ENCODE measurements at places on chromosomes 11 and 22. TPM values are rescaled to one million over a fixed set of nuclear protein-coding genes. Genes with fewer than 3 reads are reported as not detected.

- H3K36me3 ChIP-seq: no peaks in the 10 kb centered on the region
- no peak overlapping the region for H3K27ac ChIP-seq
- DNase-seq: no peak
- no peaks in the 10 kb centered on the region for H3K27me3 ChIP-seq
- H3K4me3 ChIP-seq: no peak overlapping the region
- H3K4me1 ChIP-seq: no peaks in the 10 kb centered on the region
Measured at GRCh38 chr11:97537407-97538150, 1147.8 kb downstream of the JRKL start.

- H3K4me3 ChIP-seq: no peak overlapping the region
- no peak overlapping the region for H3K27ac ChIP-seq
- H3K27me3 ChIP-seq: peaks cover 14% of the 10 kb centered on the region
Measured at GRCh38 chr22:33914699-33915098, 5.6 kb downstream of the LARGE1 start.

DNA sequence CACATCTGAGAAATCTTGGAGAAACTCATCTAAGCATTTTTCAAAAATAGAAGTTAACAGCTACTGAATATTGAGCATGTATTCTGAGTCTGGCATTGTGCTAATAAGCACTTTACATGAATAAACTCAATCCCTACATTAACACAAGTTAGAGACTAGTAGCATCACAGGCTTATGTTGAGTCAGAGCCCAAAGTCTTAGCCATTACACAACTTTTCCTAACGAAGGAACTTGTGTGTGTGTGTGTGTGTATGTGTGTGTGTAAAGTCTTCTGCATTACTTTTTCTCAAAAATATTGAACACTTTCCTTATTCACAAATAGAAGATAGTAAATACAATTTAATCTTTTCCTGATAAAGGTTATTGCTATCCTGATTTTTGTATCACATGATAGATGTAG lies 8.7 kb upstream of the CLPB start:
- H3K27ac ChIP-seq: no peak overlapping the region
- no peaks in the 10 kb centered on the region for H3K36me3 ChIP-seq
- no peak for DNase-seq
- no peak overlapping the region for H3K4me3 ChIP-seq
- H3K4me1 ChIP-seq: peaks cover 13% of the 10 kb centered on the region

DNA sequence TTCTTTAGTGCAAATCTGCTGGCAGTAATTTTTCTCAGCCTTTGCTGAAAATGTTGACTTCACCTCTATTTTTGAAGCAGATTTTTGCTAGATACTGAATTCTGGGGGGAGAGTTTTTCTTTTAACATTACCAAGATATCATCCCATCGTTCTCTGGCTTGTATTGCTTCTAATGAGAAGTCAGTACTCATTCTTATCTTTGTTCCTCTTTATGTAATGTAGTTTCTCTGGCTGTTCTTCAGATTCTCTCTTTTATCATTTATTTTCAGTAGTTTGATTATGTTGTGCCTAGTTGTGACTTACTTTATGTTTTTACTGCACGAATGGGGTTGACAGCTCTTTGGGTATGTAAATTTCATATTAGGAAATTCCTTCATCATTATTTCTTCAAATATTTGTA lies 318.7 kb upstream of the PITPNB start:
- no peak overlapping the region for H3K4me3 ChIP-seq
- no peaks in the 10 kb centered on the region for H3K4me1 ChIP-seq
- DNase-seq: no peak
- H3K27ac ChIP-seq: no peak overlapping the region
- peaks cover 19% of the 10 kb centered on the region for H3K27me3 ChIP-seq
- no peaks in the 10 kb centered on the region for H3K36me3 ChIP-seq

- DNase-seq: no peak
- H3K27ac ChIP-seq: no peak overlapping the region
- H3K4me3 ChIP-seq: no peak overlapping the region
- H3K36me3 ChIP-seq: no peaks in the 10 kb centered on the region
- H3K27me3 ChIP-seq: peaks cover 19% of the 10 kb centered on the region
Measured at GRCh38 chr22:20904980-20905355, 12.2 kb upstream of the CRKL start.

GRCh38 chr22:29080106-29080975 lies 7.5 kb downstream of the KREMEN1 start:
- H3K27ac ChIP-seq: no peak overlapping the region
- DNase-seq: no peak
- no peaks in the 10 kb centered on the region for H3K36me3 ChIP-seq
- peaks cover 46% of the 10 kb centered on the region for H3K27me3 ChIP-seq

DNA sequence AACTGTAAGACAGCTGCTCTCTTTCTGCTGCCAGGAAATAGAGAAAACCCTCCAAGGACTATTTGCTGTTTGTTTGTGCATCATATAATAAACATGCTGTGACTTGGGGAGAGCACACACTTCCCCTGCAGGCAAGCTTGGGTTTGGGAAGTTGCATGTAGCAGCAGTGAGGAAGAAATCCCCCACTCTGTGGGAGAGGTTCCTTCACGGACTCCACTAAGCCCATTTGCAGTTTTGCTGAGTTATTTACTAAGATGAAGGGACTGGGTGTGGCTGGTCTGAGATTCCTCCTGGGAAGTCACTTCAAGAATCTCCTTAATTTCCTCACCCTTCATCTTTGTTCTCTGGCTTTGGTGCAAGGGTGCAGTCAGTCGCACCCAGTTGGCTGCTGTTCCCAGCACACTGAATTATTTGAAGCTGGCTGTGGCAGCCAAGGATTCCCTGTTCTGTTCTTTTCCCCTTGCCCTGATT lies 104.9 kb downstream of the ARFGAP2 start:
- DNase-seq: no peak
- H3K27me3 ChIP-seq: peaks cover 2% of the 10 kb centered on the region
- no peaks in the 10 kb centered on the region for H3K4me1 ChIP-seq

GRCh38 chr11:83682611-83682973 lies 396.4 kb upstream of the CCDC90B start:
- no peak overlapping the region for H3K27ac ChIP-seq
- H3K36me3 ChIP-seq: no peaks in the 10 kb centered on the region
- peaks cover 3% of the 10 kb centered on the region for H3K27me3 ChIP-seq
- no peaks in the 10 kb centered on the region for H3K4me1 ChIP-seq
- no peak for DNase-seq

The PEX26 gene
- total RNA-seq: 54.4 TPM

The RAD9A gene
- 30.7 TPM for total RNA-seq

The FXYD2 gene
- total RNA-seq: 3.4 TPM

The RTN4RL2 gene
- total RNA-seq: 0.54 TPM

The CCDC81 gene
- total RNA-seq: 1.3 TPM

The SERGEF gene
- total RNA-seq: 24.5 TPM
